ENCODE measurements at places on chromosomes 12 and 14.

- no peak for DNase-seq
These were observed 46.9 kb upstream of the FAM181A start for GRCh38 chr14:93880021-93880820.

DNA sequence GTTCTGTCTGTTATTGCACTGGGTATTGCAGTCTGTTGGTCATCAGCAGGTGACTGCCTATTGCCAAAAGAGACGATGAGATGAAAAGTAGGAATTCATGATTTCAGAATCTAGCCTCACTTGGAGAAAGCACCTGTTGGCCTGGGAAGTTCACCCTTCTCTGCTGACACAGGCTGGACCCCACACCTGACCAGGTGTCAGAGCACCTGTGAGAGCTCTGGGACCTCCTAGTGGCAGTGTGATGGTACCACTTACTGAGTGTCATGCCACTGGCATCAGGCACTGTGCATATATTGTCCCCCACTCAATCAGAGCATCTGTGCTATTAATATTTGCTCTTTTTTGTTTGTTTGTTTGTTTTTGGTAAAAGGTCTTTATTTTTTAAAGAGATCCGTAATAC lies 68.0 kb downstream of the RASSF3 start:
- no peak for DNase-seq

- DNase-seq: no peak
These were observed 734 bp downstream of the FIGNL2 start for GRCh38 chr12:51847643-51848325.

- DNase-seq: no peak
These were observed 8.1 kb upstream of the BMAL2 start for GRCh38 chr12:27324530-27324929.

DNA sequence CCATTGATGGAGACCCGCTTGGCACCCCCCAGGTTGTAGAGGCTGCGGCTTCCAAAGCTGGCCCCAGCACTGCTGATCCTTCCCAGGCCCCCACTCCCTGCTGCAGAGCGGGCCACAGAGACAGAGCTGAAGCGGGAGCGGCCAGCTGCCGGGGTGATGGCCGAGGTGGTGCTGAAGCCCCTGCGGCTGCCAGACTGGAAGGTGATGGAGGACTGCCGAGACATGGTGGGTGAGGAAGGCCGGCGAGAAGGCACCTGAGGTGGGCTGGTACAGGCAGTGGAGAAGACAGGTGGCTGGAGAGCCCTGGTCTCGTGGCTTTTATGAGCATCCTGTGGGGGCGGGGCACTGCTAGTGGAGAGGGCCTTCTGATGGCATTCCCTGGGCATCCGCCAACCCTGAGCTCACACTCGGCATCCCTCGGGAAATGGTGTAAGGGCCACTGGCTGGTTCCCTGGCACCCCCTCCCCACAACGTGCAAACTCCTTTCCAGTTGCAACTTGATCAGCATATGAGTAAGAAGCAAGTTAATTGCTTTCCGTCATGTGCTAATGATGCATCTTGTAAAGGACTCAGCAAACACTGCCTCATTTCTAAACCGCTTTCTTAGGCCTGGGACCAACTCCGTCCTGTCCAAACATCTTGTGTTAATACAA lies at the start of gene KRT75:
KRT75 (minus strand) TSS at position 291 of the 653 bp plus-strand sequence; CDS start at position 224, 67 bp downstream.
- DNase-seq: no peak

DNA sequence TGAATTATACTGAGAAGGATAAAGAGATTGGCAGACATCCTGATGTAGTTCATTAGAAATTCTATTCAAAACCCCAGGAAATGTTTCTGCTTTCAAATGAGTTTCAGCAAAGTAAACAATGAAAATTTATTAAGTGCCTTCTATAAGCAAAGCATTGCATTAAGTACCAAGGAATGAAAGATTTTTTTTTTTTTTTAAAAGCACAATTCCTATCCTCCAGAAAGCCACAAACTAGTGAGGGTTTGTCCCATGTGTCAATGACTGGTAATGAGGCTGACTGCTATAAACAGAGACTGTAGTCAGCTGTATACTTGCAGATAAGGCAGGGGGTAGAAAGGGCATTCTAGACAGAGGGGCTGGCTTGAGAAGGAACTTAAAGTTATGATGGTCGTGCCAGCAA lies 6.7 kb downstream of the ANO4 start:
- no peak for DNase-seq

DNA sequence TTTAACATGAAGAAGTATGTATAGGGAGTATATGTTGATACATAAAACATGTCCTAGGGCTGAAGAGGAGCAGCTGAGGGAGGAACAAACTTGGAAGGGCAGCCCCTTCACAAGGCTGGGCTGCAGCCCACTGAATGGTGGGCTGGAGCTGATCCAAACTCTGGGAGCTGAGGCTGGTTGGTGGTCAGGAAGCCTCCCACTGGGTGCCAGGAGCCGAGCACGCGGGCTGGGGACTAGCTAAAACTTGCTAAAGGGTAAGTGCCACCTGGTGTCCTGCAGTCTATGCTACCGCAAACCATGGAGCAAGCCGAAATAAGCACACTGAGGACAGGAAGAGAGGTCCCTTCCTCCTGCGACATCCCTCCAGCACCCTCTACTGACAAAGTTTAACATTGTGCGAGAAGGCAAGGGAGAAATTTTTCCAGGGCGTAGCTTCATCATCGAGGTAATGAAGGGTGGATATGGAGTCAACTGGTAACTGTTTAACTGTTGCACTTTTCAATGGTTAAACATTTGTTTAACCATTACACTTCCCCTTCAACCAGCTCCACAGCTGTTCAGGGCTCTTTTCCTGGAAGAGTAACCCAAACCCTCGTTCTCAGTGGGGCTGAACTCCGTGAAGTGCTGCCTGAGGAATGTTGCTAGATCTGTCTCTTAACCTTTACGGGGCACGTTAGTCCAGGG lies 42.2 kb downstream of the EGLN3 start:
- DNase-seq: no peak

DNA sequence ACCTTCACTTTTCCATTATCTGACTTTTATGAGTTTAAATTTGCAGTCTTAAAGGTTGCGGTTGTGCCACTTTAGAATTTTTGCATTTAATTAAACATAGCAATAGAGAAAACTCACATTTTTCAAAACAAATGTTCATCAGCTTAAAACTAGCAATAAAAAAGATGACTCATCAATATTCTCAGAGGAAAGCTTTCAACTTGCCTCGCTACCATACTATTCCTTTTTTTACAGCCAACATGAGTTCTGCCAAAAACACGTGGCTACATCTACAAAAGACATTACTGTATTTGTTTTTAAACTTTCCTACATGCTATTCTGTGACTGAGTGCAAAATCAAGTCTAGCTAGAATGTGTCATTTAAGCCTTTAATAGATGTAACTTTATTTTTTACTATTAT lies 497.1 kb downstream of the RPS29 start:
- no peak for DNase-seq

GRCh38 chr14:68637106-68638021 lies 155.5 kb downstream of the ZFP36L1 start:
- DNase-seq: no peak

DNA sequence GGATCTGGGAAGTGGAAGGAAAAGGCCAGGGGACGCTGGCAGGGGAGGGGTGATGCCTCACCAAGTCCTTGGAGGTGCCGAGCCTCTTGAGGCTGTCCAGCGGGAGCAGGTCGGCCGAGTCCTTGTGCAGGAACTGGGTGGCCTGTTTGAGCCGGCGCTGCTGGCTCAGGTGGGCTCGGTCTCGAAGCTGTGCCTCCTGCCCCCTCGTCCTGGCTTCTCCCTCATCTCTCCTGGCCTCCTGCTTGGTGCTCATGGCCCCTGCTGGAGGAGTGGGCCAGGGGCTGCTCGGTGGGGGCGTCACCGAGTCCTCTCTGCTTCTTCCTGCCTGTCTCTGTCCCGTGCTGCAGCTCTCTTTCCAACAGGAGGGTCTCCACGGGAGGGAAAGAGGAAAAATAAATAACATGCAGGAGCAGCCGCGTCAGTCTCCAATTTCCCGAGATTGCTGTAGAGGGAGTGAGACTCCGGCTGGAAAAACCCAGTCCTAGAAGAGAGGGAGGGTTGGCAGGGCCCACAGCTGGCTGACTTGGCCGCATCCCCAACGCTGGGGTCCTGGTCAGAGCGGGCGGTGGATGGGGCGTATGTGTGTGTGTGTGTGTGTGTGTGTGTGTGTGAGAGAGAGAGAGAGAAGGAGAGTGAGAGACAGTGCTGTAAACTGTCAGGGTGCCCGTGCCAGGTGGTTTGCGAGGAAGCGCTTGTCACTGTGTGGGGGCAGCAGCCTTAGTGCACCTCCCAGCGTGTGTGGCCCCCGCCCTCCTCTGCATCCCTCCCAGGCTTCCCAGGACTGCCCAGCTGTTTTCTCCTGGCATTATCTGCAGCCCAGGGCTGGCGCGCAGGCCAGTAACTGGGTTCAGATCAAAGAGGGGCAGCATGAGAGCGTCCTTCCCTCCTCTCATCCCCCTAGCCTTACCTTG lies at the start of gene NRIP2:
NRIP2 (minus strand) TSS at position 455 of the 911 bp plus-strand sequence; CDS start at position 403, 52 bp downstream.
- no peak for DNase-seq

Data from effector CD8-positive, alpha-beta T cell (primary cell).